ENCODE measurements at places on chromosomes 16 and 17.

- no peak for DNase-seq
Measured at GRCh38 chr16:75377729-75378386, 55.4 kb downstream of the CFDP1 start.

GRCh38 chr17:59004338-59005111 is 102.2 kb downstream of the TRIM37 start:
- DNase-seq = no peak

- no peak for DNase-seq
Measured at GRCh38 chr17:66337268-66337667, 34.9 kb downstream of the PRKCA start.

GRCh38 chr16:26169473-26169872 is 477.7 kb downstream of the HS3ST4 start:
- DNase-seq = no peak

- no peak for DNase-seq
Measured at GRCh38 chr16:81692021-81692420, 87.1 kb upstream of the PLCG2 start.

DNA sequence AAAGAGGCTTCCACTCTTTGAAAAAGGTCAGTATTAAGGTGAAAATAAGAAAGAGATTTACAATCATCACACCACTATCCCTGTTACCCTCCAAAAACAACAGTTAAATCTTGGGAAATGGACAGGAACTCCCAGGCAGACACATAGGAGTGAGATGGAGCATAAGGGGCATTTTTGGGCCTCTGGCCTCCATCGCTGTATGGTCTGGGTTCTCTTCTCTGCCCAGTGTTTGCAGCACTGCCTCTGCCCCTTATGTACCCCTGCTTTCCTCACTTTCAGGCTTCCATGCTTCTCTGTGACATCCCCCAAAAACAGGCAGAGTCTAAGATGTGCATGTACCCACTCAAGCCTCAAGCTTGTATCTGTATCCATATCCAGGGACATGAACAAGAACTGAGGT is 630 bp upstream of the HOXB2 start:
- DNase-seq = no peak

DNA sequence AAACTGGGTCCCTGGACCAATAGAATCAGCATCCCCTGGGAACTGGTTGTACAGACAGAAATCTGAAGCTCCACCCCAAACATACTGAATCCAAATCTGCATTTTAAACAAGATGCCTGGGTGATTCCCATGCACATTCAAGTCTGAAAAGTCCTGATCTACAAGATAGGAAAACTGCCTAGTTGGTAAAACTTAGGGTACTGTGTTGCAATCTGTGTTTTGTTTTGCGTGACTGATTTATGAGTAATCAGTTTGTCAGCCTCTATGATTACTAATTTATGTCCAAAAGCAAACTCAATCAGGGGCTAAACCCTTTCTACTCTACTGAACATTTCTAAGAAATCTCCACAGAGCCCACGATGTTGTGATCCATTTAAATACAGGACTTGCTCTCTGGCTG is 103.8 kb downstream of the YPEL2 start:
- no peak for DNase-seq

GRCh38 chr17:78268951-78269905 is 37.8 kb downstream of the TMEM235 start:
- no peak for DNase-seq

DNA sequence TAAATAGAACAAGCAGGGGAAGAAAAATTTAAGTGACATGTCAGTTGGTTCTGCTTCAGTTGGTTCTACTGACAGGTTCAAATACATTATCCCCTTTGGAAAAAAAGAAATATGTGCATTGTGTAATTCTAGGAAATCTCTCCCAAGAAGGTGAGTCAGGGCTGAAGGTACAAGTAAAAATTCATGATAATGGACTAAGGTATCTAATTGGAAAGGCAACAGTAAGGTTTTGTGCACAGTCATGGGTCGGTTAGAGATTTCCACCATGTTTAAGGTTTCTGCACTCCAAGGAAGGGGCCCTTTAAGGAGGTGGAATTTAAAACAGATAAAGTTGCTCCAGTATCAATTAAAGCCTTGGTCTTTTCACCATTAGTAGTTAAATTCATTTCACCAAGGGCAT is 17.9 kb upstream of the B4GALNT2 start:
- DNase-seq = no peak

- no peak for DNase-seq
Measured at GRCh38 chr16:22624800-22625533, 114.3 kb downstream of the NPIPB5 start.

- DNase-seq = no peak
Measured at GRCh38 chr17:2397247-2398171, 3.4 kb downstream of the MNT start.

DNA sequence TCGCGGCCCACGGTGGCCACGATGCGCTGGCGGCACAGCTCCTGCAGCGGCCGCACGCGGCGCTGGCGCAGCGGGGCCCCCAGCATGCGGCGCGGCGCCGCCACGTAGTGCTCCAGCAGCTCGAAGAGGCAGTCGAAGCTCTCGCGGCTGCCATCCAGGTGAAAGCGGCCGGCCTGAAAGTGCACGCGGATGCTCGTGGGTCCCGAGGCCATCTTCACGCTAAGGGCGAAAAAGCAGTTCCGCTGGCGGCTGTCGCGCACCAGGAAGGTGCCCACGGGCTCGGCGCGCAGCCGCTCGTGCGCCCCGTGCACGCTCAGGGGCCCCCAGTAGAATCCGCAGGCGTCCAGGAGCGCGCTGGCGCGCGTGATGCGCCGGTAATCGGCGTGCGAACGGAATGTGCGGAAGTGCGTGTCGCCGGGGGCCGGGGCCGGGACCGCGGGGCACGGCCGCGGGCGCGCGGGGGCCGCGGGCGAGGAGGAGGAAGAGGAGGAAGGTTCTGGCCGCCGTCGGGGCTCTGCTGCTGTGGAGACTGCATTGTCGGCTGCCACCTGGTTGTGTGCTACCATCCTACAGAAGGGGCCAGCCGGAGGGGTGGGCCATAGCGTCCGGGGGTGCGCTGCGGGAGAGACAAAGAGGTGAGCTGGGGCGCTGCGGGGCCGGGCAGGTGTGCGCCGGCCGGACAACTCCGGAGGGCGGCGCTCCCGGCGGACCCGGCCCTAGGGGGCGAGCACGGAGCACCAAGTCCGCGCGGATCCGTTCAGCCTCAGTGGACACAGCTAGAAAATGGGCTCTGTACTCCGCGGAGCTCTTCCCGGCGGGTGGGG is 879 bp downstream of the SOCS1 start:
- DNase-seq = peak; percentile 85

DNA sequence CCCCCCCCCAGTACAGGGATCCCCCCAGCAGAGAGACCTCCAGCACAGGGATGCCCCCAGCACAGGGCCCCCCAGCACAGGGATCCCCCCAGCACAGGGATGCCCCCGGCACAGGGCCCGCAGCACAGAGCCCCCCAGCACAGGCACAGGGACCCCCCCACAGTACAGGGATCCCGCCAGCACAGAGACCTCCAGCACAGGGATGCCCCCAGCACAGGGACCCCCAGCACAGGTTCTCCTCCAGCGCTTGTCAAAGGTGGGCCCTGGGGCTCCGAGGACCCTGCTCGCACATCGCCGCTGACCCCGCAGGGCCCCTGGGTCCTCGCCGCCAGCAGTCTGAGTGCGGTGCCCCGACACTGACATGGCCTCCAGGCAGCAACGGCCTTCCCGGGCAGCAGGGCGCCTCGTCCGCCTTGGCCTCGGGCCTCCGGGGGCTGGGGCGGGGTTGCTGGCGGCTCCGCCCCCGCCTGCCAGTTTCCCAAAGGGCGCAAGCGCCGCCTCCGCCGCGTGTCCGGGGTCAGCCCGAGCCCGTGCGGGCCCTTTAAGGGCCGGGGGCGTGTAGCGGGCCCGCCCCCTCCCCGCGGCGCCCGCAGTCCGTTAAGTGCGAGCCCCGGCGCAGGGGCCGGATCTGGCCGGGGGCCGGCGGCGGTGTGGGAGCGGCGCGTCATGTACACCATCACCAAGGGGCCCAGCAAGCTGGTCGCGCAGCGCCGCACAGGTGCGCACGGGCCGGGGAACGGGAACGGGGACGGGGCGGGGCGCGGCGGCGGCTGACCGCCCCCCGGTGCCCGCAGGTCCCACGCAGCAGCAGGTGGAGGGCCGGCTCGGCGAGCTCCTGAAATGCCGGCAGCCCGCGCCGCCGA is at the start of gene MCRIP2:
MCRIP2 (plus strand) TSS at position 503 of the 863 bp plus-strand sequence; CDS start at position 667, 164 bp downstream.
- peak; percentile 94 for DNase-seq

DNA sequence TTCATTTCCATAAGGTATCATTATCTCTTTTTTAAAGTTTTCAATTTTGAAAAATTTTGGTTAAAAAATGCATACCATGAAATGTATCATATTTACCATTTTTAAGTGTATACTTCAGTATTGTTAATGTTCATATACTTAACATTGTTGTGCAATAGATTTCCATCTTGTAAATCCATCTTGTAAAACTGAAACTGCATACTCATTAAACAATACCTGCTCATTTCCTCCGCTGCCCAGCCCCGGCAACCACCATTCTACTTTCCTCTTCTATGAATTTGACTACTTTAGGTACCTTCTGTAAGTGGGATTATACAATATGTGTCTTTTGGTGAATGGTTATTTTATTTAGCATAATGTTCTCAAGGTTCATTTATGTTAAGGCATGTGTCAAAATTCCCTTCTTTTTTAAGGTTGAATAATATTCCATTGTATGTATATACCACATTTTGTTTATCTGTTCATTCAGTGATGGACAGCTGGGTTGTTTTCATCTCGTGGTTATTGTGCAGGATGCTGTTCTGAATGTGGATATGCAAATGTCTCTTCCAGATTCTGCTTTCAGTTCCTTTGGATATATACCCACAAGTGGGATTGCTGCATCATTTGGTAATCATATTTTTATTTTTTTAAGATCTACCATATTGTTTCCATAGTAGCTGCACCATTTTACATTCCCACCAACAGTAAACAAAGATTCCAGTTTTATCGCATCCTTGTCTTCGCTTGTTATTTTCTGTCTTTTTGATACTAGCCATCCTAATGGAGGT is 6.7 kb downstream of the CCL2 start:
- no peak for DNase-seq

DNA sequence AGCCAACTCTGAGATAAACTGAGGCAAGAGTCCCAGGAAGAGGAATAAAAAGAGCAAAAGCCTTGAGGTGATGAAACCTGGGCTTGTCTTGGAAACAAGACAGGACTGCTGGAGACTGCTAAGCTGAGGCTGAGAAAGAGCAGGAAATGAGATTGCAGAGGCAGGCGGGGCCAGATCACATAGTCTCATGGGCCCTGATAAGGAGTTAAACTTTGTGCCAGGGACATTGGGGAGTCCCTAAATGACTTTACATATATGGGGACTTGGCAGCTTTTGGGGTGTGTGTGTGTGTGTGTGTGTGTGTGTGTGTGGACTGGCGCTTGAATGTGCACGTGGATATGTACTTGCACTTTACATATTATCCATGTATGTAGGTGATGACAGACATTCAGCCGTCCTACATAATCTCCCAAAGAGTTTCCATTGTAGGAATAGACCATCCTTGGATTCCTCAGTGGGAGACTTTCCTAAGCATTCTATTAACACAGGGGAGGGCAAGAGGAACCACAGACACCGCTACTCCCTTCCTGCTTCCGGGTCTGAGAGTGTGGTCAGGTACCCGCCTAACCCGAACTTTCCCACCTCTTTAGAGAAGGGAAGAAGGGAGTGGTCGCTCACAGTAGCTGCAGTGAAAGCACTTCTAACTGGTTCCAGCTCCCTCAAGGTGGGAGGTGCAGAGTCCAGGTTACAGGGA is 123.1 kb downstream of the LYRM1 start:
- DNase-seq = no peak

DNA sequence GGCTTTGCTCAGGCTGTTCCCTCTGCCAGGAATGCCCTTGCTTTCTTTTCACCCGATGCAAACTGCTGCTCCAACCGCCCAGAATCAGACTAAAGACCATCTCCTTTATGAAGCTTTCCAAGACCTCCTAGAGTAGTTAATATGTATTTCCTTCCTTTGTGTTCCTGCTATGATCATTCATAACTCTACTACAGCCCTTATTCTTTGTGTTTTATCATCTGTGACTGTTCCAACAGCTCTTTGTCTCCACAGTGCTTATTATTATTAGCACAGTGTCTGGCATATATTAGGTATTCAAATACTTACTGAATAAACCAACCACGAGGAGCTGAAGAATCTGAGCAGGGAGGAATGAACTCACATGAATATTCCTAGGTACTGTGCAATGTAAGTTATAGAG is 7.6 kb downstream of the PSME3IP1 start:
- no peak for DNase-seq

- no peak for DNase-seq
Measured at GRCh38 chr16:6576606-6577005, 756.0 kb upstream of the RBFOX1 start.

DNA sequence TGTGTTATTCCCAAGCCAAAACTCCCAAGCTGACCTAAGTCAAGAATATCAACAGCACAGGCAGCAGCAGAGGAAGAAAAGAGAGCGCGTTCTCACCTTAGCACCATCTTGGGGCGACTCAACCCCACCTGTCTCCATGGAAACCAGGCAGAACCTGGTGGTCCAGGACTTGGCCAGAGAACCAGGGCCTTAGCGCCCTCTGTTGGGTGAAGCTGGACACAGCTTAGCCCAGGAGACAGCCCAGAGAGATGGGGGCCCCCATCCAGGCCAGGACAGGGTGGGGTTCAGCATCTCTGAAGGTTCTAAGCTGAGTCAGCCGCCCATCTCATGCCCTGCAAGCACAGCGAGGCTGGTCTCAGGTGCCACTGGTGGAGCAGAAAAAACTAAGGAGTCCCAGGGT is 60.1 kb upstream of the TMEM132E start:
- DNase-seq = no peak

DNA sequence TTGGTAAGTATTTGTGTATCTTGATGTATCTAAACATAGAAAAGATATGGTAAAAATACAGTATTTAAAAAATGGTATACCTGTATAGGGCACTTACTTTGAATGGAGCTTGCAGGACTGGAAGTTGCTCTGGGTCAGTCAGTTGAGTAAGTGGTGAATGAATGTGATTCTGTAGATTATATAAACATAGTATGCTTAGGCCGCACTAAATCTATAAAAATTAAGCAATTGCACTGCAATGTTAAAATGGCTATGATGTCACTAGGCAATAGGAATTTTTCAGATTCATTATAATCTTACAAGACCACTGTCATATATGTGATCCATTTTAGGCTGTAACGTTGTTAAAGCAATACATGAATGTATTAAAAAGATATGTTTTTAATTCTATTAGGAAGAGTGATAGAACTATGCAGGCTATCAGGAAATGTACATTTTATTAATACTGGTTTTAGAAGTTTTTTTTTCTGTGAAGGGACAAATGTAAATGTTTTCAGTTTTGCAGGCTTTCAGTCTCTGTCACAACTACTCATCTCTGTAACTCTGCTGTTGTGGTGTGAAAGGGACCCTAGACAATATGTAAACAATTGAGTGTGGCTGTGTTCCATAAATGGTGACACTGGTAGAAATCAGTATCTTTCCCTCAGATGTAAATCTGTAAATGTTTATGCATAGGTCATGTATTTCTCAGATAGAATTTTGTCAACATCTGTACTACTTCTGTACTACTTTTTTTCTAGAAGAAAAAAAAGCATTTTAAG is 10.5 kb downstream of the CBFB start:
- no peak for DNase-seq

GRCh38 chr17:41524261-41524660 is 3.8 kb downstream of the KRT19 start:
- no peak for DNase-seq

GRCh38 chr16:61792194-61792909 is 243.9 kb downstream of the CDH8 start:
- DNase-seq = no peak
